ENCODE measurements at places on chromosomes 11 and 22.

DNA sequence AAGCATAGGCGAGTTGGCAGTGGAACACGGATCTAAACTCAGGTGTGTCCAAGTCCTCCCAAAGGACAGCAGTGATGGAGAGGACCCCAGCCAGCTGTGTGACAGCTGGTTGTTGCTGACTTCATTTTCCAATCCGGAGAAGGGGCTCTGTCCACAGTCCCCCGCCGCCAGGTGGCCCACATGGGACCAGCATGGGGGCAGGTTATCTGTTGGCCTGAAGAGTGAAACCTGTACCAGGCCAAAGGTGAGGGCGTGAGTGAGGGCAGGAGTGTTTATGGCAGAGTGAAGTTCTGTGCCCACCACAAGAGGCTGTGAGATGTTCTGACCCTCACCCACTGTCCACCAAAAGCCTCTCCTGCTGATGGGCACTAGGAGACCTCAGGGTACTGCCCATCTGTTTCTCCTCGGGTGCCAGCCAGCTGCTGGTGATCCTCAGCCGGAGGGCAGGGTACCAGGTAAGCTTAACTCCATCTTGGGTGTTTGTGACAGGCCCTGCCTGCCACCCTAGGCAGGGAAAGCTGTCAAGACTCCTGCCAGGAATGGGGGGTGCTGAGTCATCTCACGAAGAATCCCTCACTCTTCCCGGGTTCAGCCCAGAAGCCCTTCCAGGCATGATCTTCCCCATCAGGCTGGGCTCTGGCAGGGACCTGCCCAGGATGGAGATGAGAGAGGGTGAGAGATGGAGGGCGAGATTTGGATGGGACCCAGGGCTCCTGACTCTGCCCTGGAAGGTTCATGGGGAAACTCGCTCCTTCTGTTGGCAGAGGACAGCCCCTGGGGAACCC lies 15.5 kb upstream of the TAB1 start:
- no peak for DNase-seq

GRCh38 chr11:124600621-124601320 lies 10.5 kb upstream of the PANX3 start:
- no peak for DNase-seq

- no peak for DNase-seq
Observed at GRCh38 chr22:43085658-43086606, 3.3 kb downstream of the TTLL1 start.

- no peak for DNase-seq
Observed at GRCh38 chr11:127218275-127218608, 217.7 kb upstream of the KIRREL3 start.

- DNase-seq: no peak
Observed at GRCh38 chr11:116925050-116925449, 87.6 kb upstream of the APOA1 start.

DNA sequence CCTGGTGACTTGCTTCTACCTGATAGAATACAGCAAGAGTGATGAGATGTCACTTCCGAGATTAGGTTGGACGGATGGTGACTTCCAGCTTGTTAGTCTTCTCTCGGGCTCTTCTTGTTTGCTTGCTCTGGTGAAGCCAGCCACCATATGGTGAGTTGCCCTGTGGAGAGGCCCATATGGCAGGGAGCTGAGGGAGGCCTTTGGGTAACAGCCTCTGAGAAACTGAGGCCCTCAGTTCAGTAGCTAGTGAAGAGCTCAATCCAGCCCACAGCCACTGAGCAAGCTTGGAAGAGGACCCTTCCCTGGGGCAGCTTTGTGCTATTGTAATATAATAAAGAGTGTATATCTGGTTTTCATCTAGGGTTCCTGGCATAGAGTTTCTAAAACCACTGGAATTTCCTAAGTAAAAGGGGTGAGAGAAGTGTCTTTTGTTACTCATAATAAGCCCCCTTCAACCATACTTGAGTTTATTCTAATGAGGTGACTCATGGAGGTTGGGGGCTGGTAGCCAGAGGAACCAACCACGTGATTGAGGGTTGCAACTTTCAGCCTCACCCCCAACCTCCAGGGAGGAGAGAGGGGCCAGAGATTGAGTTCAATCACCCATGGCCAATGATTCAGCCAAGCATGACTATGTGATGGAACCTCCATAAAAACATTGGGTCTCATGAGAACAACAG lies 8.0 kb upstream of the TPCN2 start:
- no peak for DNase-seq

DNA sequence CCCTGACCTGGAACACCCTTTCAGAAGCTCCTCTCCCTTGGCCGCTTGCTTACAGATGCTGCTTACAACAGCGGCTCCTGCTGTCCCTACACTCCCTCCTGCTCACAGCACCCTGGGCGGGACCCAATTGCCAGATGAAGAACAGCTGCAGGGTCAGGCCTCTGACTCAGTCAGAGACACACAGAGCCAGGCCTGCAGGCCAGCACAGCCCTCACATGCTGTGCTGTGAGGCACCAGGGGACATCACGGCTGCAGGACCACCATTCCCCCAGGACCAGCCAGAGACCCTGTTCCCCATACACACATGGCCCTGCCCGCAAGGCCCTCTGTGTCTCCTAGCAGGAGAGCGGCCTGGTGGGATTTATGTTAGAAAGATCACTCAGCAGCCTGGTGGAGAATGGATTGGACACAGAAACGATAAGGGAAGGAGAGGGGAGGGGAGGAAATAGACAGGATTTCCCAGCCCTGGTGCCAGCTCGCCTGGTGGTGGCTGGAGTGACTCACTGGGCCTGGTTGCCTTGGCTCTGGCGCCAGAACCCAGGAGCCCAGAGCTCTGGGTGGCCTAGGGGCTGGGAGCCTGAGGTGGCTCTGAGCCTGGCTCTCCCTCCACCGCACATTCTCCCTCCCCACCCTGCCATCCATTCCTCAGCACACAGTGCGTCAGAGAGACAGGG lies 6.7 kb downstream of the CAPN5 start:
- DNase-seq: peak; percentile 33

GRCh38 chr22:28029201-28029948 lies 110.3 kb upstream of the PITPNB start:
- peak; percentile 72 for DNase-seq

GRCh38 chr11:125275905-125276618 lies 111.5 kb downstream of the PKNOX2 start:
- no peak for DNase-seq

Measured in NCI-H1694 (cell line).